ENCODE measurements at places on chromosomes 6 and 20.

DNA sequence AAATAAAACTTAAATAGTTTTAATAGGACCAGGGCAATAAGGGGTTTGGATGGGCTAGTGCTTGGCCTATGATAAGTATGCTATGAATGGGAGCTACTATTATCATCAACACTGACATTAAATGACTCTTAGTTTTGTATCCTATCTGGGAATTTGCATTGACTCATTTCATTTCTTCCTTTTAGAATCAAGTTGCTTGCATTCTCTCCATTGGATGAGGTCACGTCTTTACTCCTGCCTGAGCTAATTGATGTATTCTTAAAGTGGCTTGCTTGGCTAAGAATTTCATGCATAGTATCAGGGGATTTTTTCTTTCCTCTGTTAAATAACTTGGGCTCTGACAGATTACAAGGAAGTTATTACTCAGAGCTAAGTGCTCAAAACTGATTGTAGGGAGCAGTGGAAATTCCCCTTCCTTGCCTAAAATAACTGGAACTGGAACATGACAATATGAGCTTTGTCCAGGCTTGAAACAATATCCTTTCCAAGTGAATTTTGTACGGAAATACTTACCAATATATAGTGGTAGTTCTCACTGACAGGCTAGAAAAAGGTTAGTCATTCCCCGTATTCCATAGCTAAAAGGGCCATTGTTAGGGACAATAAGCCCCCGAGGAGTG lies 169.9 kb downstream of the BCAS1 start:
- no peak for DNase-seq

- DNase-seq, result no peak
Measured at GRCh38 chr20:23349338-23350195, 1.0 kb upstream of the NXT1 start.

GRCh38 chr20:63103402-63104311 lies 96.9 kb upstream of the BHLHE23 start:
- no peak for DNase-seq

DNA sequence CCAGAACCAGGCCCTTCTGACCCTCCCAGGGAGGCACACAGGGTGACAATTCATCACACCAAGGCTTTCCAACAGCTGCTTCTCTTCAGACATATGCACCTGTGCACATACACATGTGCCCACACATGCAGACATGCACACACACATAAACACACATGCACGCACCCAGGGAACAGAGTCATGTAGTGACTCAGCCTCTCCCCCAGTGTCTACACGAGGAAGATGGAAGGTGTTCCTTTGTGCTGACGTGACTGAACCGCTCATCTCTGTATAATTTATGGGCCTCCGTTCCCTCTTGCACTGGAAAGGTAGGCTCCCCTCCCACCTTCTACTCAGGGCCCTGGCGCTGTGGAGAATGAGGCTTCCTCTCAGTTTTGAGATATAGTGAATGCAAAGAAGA lies 23.8 kb upstream of the PLEKHG1 start:
- no peak for DNase-seq

DNA sequence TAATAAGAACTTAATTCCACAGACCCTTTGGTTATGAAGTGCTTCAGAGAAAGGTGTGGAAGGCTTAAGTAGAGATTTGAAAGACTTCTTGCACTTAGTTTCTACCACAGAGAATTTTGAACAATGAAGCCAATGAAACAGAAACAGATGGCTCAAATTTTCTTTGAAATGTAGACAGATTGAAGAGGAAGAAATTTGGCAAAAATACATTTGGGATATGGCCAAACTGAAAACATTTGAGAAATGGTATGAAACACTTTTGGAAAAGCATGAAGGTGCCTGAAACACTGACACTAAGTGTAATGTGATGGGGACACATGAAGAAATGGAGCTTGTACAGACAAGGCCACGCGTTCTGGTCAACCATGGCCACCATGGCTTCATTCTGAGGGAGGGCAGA lies 272.4 kb upstream of the EXOC2 start:
- no peak for DNase-seq

DNA sequence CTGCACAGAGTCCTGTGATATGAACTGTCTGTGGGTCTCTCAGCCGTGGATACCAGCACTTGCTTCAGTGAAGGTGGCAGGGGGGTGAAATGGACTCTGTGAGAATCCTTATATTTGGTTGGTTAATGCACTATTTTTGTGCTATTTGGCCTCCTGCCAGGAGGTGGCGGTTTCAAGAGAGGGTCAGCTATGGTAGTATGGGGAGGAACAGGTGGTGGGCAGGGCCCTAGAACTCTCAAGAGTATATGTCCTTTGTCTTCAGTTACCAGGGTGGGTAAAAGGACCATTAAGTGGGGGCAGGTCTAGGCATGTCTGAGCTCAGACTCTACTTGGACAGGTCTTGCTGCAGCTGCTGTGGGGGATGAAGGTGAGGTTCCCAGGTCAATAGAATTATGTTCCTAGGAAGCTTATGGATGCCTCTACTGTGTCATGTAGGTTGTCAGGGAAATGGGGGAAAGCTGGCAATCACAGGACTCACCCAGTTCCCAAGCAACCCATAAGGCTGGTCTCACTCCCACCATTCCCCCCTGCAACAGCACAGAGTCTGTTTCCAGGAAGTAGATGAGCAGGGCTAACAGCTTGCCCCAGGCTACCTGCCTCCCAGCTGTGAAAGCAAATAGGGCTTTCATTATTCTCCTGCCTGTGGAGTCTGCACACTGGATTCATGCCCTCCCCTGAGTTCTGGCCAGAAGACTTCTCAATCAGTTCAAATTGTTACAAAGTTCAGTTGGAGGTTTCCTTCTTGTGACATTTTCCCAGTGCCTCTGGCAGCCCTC lies 56.8 kb upstream of the PHIP start:
- no peak for DNase-seq

- no peak for DNase-seq
Measured at GRCh38 chr6:2196079-2196679, 49.2 kb downstream of the GMDS start.

DNA sequence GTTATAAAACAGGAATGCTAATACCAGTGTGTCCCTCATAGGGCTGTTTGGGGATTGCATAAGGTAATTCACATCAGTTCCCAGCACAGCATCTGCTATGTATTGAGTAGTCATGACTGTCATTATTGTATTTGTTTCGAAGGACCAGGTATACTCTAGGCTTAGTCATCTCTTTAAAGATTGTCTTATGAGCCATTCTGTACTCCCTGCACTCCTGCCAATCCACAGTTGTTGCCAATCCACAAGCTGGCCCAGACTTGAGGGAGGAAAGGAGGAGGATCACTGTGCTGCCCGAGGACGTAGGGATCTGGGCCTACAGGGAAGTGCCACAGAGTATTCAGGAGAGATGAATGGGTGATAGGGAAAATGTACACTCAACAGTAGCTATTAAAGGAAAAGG lies 113.0 kb upstream of the TIAM2 start:
- DNase-seq, result no peak

DNA sequence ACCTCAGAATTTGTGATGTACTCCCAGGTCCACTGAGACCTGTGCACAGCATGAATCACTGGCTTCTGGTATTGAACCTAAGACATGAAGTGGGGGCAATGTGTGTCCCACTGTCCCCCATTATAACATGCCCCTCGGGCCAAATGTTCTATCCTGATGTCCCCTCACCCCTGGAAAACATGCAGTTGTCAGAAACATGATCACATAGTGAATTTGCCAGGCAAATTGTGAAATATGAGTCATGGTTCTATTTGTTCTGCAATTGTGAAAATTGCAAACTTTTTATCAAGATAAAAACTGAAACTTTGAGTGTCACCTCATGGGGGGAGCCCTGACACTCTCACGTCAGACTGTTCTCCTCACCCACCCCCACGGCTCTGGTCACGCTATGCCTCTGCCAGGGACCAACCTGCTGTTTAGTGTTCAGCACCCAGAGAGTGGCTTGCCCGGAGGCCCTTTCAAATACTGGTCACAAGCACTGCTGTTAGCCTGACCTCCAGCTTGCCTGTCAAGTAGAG lies 305.3 kb downstream of the CLIC5 start:
- peak; percentile 60 for DNase-seq

- peak; percentile 54 for DNase-seq
Measured at GRCh38 chr6:28105245-28105639, 19.2 kb upstream of the ZSCAN16 start.

DNA sequence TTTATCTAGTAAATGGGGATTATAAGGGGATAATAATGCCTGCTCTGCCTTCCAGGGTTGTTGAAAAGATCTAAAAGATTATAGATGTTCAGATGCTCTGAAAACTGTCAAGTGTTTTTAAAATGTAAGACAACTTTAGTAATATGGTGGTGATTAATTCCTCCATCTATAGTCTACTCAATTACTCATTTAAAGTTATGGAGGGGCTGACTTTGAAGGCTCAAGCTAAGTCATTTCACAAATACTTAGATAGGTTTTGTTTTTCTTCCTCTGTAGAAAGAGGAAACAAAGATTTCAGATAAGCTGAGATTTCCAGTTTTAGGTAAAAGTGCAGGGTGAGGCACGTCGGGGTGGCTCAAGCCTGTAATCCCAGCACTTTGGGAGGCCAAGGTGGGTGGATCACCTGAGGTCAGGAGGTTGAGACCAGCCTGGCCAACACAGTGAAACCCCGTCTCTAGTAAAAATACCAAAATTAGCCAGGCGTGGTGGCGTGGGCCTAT lies 50.5 kb upstream of the PIM1 start:
- DNase-seq, result no peak
